ENCODE measurements at places on chromosomes 16 and 17. TPM values are rescaled to one million over a fixed set of nuclear protein-coding genes. Genes with fewer than 3 reads are reported as not detected.

DNA sequence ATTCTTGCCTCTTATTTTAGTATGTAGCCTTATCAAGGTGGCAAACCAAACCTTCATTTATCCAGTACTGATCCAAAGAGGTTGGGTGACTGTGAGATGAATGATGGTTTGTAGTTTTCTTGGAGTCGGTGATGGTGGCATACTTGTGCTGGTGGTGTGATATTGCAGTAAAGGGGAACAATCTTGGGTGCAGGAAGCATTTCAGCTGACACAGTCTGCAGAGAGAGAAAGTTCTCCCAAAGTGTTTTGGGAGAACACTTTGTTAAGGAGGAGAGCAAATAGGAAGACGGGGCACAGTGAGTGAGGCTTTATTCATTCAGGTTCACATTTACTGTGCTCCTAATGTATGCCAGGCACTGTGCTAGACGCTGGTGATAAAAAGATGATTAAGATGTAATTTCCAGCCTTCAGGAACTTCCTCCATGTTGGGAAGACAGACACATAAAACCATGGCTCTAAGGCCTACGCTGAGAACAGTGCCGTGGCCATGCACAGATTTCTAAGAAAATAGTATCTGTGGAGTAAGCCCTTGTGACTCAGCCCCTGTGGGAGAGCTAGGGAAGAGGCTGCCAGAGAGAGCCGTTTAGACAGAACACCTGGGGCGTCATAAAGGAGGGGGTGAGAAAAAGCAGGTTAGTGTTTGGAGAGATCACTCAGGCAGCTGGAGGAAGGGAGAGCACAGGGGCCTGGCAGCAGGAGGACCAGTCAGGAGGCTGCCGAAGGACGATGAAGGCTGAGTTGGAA lies 13.8 kb downstream of the HEATR3 start:
- no peak for DNase-seq

- DNase-seq, result no peak
Measured at GRCh38 chr17:50585891-50586290, 25.4 kb downstream of the CACNA1G start.

DNA sequence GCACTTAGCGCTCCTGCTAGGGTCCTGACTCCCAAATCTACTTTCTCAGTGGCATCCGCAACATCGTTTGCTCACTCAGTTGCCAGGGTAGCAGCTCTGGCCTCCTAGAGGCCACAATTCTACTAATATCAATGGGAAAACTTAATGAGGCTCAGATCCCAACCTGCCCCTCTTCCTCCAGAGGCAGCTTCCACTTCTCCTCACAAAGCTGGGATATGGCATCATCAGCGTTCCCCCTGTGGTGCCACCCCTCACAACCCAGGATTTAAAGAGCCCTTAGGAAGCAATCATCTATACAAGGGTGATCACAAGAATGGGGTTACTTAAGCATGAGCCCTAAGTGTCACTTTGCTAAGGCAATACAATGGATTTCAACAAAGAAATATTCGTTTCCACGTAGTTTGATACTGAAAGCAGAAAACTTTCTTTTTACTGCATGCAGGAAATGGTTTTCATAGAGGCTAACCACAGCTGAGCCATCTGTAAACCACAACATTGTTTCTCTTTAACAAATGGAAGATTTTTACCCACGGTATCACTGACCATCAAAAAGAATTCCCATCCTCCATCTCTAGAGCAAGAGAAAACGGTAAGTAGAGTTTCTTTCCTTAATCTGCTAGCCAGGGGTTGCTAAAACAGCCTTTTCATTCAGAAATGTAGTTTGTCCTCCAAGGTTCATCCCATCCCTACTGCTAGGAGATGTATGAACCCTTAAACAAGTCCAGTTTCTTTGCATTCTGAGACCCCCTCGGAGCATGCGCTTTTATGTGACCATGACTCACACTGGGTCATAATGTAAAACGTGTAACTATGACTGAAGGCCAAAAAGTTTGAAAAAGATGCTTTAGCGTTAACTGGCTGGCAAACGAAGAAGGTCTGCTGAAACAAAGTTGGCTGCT lies 68.3 kb upstream of the BCAR1 start:
- no peak for DNase-seq

The ANKS4B gene
- 3.2 TPM for polyA plus RNA-seq

The TNFRSF17 gene
- 0.36 TPM for polyA plus RNA-seq

Data from left renal cortex interstitium (tissue), 4 donors.